Prostate gland (tissue), 2 donors: ENCODE measurements at places on chromosomes 2 and 18. TPM values are rescaled to one million over a fixed set of nuclear protein-coding genes. Genes with fewer than 3 reads are reported as not detected.

DNA sequence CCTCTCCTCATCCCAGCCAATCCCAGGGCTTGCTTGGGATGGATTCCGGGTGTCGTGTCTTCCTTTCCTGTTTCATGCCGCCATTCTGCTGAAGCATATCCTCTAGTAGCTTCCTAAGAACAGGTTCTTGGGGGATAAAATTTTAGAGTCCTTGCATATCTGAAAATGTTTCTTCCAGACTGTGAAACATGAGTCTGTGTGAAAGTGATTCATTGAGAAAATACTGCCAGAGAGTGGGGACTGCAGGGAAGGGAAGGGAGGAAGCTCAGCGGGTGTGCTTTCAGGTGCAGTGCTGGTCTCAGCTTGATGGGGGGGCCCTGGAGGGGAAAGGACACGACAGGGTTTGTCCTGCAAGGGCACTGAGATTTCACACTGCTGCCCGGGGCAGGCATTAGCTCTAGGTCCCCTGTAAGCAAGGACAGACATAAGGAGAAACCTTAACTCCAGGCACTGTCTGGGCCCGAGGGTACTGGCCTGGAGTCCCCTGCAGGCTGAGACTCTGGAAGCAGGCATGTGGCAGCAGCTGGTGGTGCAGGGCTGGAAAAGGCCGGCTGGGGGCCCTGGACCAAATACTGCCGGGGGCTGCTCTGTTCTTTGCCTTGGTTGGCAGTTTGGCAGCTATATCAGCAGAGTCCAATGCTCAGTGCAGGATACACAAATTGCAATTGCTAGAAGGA, 97.6 kb upstream of the HS6ST1 start:
- H3K4me1 ChIP-seq: no peaks in the 10 kb centered on the region
- no peak overlapping the region for H3K4me3 ChIP-seq
- DNase-seq: no peak
- H3K27ac ChIP-seq: no peak overlapping the region
- H3K27me3 ChIP-seq: no peaks in the 10 kb centered on the region
- no peaks in the 10 kb centered on the region for H3K36me3 ChIP-seq

DNA sequence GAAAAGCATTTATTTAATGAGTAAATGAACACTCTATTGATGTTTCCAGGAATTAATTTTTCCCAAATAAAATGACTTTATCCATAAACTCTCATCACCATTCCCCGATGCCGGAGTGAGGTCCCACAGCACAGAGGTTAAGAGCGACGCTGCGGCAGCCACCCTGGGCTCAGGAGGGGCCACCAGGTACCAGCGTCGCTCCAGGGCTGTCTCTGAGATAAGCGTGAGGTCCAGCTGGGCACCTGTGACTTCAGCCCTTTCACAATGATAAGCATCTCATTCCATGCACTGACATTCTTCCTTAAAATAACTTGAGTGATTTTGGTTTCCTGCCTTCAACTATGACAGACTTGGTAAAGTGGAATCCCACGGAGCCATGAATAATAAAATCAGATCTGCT, 182.1 kb downstream of the TWIST2 start:
- H3K27ac ChIP-seq: no peak overlapping the region
- no peak overlapping the region for H3K4me3 ChIP-seq
- no peaks in the 10 kb centered on the region for H3K4me1 ChIP-seq

- no peak overlapping the region for H3K27ac ChIP-seq
- H3K36me3 ChIP-seq: no peaks in the 10 kb centered on the region
- H3K4me3 ChIP-seq: no peak overlapping the region
- no peak for DNase-seq
- H3K27me3 ChIP-seq: no peaks in the 10 kb centered on the region
Measured at GRCh38 chr2:41400088-41400665, 647.6 kb upstream of the PKDCC start.

GRCh38 chr2:15889442-15890123, 50.8 kb upstream of the MYCN start:
- H3K4me1 ChIP-seq: peaks cover 3% of the 10 kb centered on the region
- H3K36me3 ChIP-seq: no peaks in the 10 kb centered on the region
- no peak overlapping the region for H3K4me3 ChIP-seq
- peak overlapping the region; percentile 38 for H3K27ac ChIP-seq
- DNase-seq: no peak
- H3K27me3 ChIP-seq: no peaks in the 10 kb centered on the region

GRCh38 chr2:133500917-133501316, 67.3 kb downstream of the NCKAP5 start:
- H3K4me1 ChIP-seq: no peaks in the 10 kb centered on the region
- H3K27me3 ChIP-seq: no peaks in the 10 kb centered on the region
- H3K27ac ChIP-seq: no peak overlapping the region
- no peaks in the 10 kb centered on the region for H3K36me3 ChIP-seq
- DNase-seq: no peak
- no peak overlapping the region for H3K4me3 ChIP-seq

- H3K36me3 ChIP-seq: peaks cover 9% of the 10 kb centered on the region
- no peaks in the 10 kb centered on the region for H3K27me3 ChIP-seq
- peaks cover 7% of the 10 kb centered on the region for H3K4me1 ChIP-seq
- peak overlapping the region; percentile 71 for H3K27ac ChIP-seq
- peak overlapping the region; percentile 43 for H3K4me3 ChIP-seq
Measured at GRCh38 chr2:120348134-120348736, 2.3 kb downstream of the INHBB start.

DNA sequence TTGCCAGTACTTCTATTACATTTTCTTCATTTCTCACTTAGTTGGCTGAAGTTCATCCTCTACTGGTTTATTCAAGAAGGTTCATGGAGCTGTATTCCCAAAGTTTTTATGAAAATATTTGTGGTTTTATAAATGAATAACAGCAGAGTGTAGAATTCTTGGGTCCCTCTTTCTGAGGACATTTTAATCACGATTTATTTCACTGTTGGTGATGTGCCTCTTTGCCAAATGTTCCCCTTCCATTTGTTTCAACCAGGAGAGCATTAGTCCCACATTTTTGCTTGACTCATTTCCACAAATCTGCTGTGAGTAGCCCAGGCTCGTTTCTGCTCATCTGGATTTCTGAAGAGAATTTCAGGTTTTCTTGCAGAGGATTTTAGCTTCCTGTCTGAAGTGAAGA, 20.8 kb downstream of the COPS7B start:
- no peaks in the 10 kb centered on the region for H3K36me3 ChIP-seq
- no peak overlapping the region for H3K4me3 ChIP-seq
- H3K27ac ChIP-seq: no peak overlapping the region
- H3K4me1 ChIP-seq: no peaks in the 10 kb centered on the region
- no peaks in the 10 kb centered on the region for H3K27me3 ChIP-seq
- no peak for DNase-seq

GRCh38 chr2:10329880-10330699, 27.4 kb downstream of the HPCAL1 start:
- no peaks in the 10 kb centered on the region for H3K4me1 ChIP-seq
- no peak overlapping the region for H3K27ac ChIP-seq

DNA sequence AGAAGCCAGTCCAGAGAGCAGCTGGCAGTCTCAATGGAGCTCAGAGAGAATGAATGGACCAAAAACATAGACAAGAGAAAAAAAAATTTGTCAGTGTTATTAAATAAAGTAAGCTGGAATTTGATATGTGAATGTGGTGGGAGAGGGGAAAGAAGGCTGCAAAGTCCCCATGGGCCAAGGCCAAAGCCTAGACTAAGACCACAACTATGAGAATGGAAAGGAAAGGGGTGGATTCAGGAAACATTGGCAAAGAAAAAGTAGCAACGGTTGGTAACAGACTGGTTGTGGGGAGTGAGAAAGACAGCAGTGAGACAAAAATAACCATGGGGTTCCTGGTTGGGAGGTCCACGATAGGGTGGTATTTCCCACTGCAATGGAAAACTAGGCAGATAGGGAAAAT, 47.0 kb downstream of the ZEB2 start:
- H3K36me3 ChIP-seq: no peaks in the 10 kb centered on the region
- H3K27ac ChIP-seq: no peak overlapping the region
- H3K4me3 ChIP-seq: no peak overlapping the region
- H3K27me3 ChIP-seq: no peaks in the 10 kb centered on the region

B3GNT7 gene
- 2.1 TPM for total RNA-seq

PID1 gene
- 21.0 TPM for total RNA-seq

CENPA gene
- 0.23 TPM for total RNA-seq

DNMT3A gene
- 28.2 TPM for total RNA-seq
